ENCODE measurements at places on chromosomes 6 and 20. TPM values are rescaled to one million over a fixed set of nuclear protein-coding genes. Genes with fewer than 3 reads are reported as not detected.

Gene XKR7
- total RNA-seq = not detected

Gene VSTM2L
- total RNA-seq = 43.3 TPM

Gene KIF25
- not detected for total RNA-seq

Gene KIF3B
- total RNA-seq = 13.9 TPM

Gene ARHGAP40
- total RNA-seq = 0.64 TPM

Gene ADNP
- 22.7 TPM for total RNA-seq

Gene ANGPT4
- total RNA-seq = not detected

Gene OR2B6
- total RNA-seq = not detected

Gene RIPOR3
- 0.64 TPM for total RNA-seq

Gene PBOV1
- not detected for total RNA-seq

Gene NUS1
- 17.9 TPM for total RNA-seq

Gene RGS19
- 9.2 TPM for total RNA-seq

Gene BPI
- total RNA-seq = not detected

Gene NKX2-4
- not detected for total RNA-seq

Gene SLC35F1
- not detected for total RNA-seq

Gene LAMA2
- 0.24 TPM for total RNA-seq

Gene VWA7
- total RNA-seq = 0.48 TPM

Gene HLA-DRA
- total RNA-seq = not detected

Gene MAFB
- total RNA-seq = 1.5 TPM

Gene SH3BGRL2
- 11.5 TPM for total RNA-seq

Gene RIPPLY2
- total RNA-seq = not detected

Gene SPATS1
- not detected for total RNA-seq

Gene ZC3H12D
- not detected for total RNA-seq

Gene RHAG
- not detected for total RNA-seq

Gene PTPRT
- under 0.01 TPM for total RNA-seq

Gene CLPSL2
- not detected for total RNA-seq

Gene TSPO2
- not detected for total RNA-seq

Gene NKAIN2
- not detected for total RNA-seq

Gene UBE2V1
- total RNA-seq = 14.9 TPM

Gene ADA
- total RNA-seq = 5.3 TPM

Gene TPD52L1
- total RNA-seq = 121 TPM

Gene F13A1
- total RNA-seq = under 0.01 TPM

Gene GMPR
- total RNA-seq = not detected

Measured in tracheal epithelial cell (primary cell).